ENCODE measurements at places on chromosomes 5 and 9.

- no peak for DNase-seq
Measured at GRCh38 chr5:95734187-95734586, 3.1 kb downstream of the RHOBTB3 start.

GRCh38 chr9:2765250-2765880 lies 48.1 kb downstream of the KCNV2 start:
- DNase-seq, result no peak

DNA sequence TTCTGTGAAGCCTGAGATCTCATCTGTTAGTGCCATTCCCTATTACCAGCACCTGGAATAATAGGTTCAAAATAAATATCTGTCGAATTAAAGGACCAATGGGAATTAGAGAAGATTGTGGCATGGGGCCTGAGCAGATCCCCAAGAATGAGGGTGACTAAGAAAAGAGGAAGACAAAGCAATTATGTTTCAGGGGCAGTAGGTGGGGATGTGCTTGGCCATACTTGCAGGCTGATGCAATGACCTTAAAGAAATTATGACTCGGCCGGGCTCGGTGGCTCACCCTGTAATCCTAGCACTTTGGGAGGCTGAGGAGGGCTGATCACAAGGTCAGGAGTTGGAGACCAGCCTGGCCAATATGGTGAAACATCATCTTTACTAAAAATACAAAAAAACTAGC lies 562.8 kb downstream of the PTPRD start:
- no peak for DNase-seq

DNA sequence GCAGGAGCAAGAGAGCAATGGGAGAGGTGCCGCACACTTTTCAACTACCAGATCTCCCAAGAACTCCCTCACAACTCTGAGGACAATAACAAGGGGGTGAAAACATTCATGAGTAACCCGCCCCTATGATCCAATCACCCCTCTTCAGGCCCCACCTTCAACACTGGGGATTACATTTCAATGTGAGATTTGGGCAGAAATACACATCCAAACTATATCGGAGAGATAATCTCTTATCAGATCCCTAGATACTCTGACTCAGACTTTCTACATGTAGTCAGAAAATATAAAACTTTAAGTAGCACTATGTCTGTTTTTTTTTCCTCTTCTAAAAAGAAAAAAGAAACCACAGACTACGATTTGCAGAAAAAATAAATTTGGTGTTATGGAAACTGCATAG lies 1595.9 kb upstream of the NUDT12 start:
- DNase-seq, result no peak

DNA sequence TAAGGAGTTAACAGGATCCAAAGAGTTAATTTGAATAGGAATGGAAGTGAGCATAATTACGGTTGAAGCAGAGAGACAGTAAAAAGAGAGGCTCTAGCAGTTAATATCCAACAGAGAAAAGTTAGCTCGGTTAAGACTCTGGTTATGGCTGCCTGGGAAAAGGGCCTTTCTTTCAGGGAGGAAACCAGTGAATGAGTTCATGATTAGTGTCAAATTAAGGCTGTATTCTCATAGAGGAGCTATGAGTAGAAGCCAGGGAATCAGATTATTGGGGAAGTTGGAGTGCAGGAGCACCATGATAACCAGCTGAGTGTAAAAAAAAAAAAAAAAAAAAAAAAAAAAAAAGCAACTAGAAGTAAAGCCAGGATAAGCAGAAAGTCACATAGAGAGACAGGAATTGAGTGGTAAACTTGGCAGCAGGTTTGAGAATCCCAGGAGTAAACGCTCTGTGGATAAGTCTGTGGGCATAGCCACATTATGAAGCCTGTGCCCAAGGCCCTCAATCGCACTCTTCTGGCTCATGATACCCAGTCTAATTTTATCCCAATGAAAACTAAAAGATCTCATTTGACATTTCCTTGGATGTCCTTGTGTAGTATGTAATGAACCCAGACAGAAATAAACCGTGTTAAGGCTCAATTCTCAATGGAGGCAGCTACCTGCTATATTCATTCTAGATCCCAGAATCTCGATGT lies 372.6 kb upstream of the MPDZ start:
- no peak for DNase-seq

DNA sequence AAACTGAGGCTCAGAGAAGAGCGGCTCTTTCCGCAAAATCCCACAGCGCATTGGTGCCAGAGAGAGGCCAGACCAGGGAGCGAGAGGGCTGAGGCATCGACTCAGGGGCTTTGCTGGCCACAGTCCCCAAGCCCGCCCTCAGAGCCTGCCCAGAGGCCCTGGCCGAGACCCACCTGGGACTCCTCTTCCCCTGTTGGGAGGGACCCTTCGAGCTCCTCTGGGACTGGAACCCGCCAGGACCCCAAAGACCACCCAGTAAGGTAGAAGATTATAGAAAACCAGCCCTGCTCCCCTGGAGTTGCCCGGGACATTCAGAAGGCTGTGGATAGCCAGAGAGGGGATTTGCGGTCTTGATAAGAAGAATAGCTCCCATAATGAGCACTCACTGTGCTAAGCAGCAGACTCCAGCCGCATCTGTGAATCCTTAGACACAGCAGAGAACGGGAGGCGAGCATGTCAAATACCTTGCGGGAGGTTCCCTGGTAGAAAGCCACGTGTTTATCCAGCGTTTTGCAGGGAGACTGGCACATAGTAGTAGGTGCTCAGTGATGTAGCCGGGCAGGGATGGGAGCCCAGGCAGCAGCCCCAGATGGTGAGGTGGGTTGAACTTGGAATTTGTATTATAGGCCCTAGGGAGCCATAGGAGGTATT lies 651 bp upstream of the AK1 start:
- DNase-seq, result no peak

DNA sequence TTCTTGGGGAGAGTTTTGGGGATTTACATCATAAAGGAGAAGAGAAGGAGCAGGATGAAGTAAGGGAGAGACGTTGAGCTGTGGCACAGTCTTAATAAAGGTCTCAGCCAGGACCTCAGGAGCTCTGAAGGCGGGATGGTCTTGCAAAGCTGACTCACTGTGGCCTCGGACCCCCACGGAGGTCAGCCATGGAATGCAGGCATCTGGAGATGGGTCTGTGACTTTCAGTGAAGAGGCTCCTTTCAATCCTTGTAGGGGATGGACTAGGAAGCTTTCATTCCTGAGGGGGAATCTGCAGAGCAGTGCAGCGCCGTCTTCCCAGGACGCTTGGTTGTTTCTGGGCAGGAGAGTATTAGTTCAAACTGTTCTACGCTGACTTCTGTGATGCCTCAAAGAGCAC lies 65.7 kb upstream of the BASP1 start:
- DNase-seq, result no peak

GRCh38 chr9:137632230-137633161 lies 13.7 kb downstream of the EHMT1 start:
- no peak for DNase-seq

DNA sequence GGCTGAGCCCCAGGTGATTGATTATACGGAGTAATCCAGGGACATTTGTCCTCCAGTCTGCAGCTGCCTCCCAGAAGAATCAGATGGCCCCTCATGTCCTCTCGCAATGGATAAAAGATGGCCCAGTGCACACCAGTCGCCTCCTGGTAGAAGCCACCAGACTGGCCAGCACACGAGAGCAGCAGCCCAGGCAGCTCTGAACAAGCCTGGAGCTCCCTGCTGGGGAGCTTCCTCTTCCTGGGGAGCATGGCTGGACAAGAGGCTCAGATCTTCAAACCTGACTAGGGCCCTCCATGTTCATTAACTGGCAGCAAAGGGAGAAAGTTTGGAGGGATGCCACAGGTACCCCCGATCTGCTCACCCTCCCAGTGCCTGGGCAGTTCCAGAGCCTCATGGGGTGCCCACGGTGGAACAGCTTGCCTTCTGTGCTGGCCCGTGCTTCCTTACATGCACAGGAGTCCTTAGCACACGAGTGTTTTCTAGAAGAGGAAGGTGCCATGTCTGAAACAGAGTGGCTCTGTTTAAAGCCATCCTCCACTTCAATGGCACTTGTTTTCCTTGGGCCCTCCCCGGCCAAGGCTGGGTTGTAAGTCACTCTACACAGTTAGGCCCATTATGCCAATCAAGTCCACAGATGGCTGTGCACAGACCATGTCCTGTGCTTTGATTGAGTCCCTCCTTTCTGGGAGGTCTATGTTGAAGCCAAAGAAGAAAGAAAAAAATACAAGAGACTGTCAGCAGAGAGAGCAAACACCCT lies 75.6 kb downstream of the PRRT1B start:
- no peak for DNase-seq

DNA sequence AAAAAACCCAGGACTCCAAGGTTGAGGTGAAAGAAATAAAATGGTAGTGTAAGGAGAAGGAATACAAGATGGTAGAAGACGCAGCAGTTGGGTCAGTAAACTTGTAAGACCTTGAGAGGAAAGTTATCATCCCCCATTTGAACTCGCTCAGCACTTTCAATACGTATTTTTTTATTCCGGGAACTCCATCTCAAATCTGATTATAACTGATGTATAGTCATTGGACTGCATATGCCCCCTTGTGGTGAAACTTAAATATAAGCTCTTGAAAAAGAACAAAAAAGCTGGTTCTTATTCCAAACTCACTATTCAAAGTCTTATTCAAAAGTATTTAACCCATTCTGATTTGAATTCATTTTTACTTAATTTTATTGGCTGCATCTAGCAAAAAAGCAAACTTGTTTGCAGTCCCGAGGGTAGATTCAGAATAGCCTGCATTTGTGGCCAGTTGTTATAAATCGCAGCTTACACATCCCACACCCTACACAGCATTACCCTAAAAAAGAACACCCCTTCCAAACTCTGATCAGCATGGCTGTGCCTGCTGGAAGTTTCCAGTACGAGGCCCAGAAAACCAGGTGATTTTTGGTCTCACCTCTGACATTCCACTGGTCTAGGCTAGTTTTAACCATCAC lies 118.0 kb downstream of the ESM1 start:
- DNase-seq, result peak; percentile 57

- DNase-seq, result no peak
Measured at GRCh38 chr5:134090522-134090921, 24.0 kb upstream of the TCF7 start.

- no peak for DNase-seq
Measured at GRCh38 chr5:95823738-95824609, 1.4 kb upstream of the GLRX start.
